Stimulated activated CD8-positive, alpha-beta memory T cell treated with anti-CD3 and anti-CD28 coated beads, Interleukin-15, amount 100 ng/mL, for 1 hour (primary cell): ENCODE measurements at places on chromosomes 4 and X.

GRCh38 chrX:10110316-10110935, 46.3 kb upstream of the CLCN4 start:
- no peak for DNase-seq

DNA sequence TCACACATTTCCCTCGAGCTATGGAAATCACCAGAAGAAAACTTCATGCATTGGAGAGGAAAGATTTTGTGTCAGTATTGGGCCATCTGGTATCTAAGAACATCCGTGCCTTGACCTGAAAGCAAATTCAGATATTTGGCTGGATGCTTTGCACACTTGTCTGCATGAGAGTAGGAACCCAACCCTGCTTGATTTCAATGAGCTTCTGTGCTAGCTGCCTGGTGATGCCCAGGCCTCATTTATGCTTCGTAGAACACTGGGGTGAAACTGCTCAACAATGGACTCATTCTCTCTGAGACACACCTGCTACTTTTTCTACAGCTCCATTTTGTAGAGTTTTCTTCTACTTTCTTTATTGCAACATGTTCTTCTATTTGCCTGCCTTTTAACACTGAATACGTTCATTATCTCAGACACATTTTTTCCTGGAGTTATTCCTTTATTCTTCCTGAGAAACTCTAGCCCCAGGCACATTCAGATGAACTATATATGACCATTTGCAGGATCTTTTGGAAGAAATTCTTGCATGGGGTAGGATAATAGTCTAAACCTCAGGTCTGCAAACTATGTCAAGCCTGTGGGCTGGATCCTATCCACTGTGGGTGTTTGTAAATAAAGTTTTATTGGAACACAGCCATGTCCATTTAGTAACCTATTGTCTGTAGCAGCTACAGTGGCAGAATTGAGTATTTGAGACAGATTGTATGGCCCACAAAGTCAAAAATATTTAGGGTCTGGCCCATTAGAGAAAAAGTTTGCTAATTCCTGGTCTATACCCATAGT, 83.8 kb upstream of the CLCN4 start:
- DNase-seq: no peak

DNA sequence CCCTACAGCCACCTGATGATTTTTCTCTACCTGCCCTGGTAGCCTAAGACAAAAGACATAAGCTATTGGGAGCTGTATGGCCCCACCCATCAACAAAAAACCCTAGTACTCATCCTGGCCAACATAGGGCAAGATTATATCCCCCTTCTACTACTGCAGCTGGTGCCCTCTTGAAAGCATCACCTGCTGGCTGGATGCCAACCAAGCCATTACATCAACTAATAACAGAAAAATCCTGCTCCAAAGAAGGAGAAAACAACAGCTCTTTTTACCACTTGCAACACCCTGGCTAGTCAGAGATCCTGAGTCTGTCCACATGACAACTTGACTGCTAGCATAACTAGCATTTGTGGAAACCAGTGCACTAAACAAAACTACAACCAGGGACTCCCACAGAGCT, 43.6 kb upstream of the UPRT start:
- DNase-seq: no peak

GRCh38 chr4:24705016-24705753, 90.2 kb upstream of the SOD3 start:
- DNase-seq: no peak

DNA sequence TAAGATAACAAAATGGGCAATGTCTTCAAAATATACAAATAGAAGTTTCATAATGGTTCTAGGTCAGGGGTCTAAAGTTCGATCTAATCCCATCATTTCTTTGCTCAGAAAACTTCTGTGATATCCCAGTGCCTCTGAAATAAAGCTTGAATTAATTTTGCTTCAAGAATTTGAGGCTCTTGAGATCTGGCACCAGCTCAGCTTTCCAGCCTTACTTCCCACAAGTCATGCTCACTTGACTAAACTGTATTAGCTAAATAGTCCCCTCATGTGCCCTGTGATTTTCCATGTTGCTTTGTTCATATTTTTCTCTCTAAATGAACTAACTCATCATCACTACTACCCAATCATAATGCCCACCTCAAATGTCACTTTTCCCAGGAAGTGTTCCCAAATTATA, 50.8 kb upstream of the MBNL3 start:
- DNase-seq: no peak

DNA sequence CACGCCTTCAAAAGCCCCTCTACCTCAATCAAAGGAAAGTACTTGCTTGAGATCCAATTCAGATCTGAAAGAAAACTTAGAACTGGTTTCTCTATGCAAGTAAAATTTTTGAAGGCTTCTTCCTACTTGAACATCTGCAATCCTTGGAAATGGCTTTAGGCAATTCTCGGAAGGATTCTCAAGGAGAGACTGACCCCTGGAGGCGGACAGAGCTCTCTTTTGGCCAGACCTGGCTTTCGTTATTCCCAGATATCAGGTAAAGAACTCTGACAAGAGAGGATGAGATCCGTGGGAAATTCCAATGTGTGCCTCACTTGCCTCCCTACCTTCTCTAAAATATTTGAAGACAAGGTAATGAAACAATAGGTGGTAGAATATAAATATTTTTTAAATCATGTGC, 670.3 kb upstream of the FAM241A start:
- no peak for DNase-seq

GRCh38 chr4:167897116-167897515, 195.2 kb upstream of the ANXA10 start:
- DNase-seq: no peak

DNA sequence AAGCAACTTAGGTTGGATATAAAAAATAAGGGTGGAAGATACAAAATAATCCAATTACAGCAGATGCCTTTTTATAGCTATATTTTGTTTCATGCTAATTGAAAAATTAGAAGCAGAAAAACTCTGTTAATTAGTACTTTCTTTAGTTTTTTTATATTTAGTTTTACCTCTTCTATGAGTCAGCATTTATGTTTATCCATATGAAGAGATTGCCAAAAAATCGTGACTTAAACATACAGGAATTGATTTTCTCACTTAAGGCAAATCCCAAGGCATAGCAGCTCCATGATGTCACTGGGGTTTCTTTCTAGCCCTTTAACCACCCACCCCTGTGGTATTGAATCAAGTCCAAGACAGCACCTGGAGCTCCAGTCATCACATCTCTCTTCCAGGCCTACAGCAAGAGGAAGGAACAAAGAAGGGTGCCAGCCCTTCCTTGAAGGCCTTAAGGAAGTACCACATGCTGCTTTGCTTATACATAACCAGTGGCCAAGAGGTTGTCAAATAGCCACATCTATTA, 365.8 kb upstream of the TENM3 start:
- no peak for DNase-seq
